Activated CD4-positive, alpha-beta T cell treated with anti-CD3 and anti-CD28 coated beads, Interleukin-2, amount 50 U/mL, for 4 hours (primary cell): ENCODE measurements at places on chromosomes 3 and 15.

- no peak for DNase-seq
These were observed 50.3 kb downstream of the FILIP1L start for GRCh38 chr3:100063929-100064461.

GRCh38 chr3:46449755-46450552, 14.8 kb downstream of the LTF start:
- no peak for DNase-seq

DNA sequence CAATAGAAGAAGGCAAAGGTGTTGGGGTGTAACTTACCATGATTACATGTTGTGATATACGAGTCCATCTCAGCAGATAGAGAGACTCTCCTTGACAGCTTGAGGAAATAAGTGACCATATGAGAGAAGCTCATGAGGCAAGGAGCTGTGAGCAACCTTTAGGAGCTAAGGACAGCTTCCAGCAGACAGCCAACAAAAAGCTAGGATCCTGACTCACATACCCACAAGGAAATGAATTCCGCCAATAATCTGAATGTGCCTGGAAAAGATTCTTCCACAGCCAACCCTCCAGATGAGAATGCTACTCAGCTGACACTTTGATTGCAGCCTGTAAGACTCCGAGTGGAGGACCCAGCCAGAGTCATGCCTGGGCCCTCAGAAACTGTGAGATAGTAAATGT, 339.6 kb upstream of the TPRG1 start:
- DNase-seq = no peak

DNA sequence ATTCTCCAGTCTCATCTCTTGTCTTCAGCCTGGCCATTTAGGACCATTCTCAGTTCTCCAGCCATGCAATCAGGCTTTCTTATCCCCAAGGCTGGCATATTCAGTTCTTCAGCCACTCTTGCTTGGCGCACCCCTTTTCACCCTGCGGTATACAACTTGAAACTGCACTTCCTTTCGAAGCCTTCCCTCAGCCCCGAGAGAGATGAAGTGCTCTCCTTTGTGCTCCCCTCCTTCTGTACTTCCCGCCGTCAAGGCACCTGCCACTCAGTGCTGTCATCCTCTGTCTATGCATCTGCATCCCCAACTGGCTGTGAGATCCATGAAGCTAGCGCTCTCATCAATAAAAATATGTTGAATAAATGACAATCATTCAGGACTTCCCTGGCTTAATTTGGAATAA, 45.7 kb downstream of the MORC1 start:
- DNase-seq = no peak

DNA sequence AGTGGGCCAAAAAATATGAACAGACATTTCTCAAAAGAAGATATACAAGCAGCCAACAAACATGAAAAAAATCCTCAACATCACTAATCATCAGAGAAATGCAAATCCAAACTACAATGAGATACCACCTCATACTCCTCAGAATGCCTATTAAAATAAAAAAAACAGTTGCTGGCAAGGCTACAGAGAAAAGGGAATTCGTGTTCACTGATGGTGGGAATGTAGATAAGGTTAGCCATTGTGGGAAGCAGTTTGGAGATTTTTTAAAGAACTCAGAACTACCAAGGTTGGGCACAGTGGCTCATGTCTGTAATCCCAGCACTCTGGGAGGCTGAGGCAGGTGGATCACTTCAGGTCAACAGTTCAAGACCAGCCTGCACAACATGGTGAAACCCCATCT, 27.8 kb upstream of the C15orf40 start:
- no peak for DNase-seq

GRCh38 chr15:62869116-62869515, 173.4 kb upstream of the TPM1 start:
- DNase-seq = no peak

DNA sequence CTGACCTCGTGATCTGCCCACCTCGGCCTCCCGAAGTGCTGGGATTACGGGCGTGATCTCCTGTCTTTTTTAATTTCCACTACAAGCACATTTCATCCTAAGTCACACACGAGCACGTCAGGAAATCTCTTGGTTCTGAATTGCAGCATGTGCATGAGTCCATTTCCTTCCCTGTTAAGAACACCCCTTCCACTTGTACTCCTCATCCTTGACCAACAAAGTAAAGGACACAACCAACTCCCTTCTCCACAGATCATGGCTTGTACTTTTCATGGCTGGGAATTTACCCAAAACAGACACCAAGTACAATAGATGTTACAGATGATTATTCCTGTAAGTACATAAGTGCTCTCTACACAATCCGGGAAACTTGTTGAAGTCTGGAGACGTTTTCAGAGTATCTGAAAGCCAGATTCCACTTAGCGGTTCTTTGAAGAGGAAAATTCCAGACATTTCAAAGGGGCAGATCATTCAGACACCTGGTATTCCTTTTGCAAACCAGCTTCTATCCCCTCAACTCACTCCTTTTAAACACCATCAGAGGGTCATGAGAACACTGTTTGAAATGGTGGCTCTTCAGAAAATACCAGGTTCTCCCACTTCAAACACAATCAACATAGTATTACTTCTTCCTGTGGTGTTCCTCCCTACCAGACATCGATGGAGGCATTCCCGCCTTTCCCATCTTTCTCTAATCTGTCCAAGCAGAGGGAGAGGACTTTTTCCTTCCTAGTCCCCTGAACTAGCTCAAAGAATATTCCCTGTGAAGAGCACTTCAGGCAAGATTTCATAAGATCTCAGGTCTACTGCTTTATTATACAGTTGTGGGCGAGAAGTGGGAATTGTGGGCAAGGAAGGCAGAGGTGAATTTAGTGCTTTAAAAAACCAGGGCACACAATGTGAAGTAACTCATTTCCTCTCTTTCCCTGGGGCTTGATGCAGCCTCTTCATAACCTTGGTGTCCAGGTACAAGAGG, 80.1 kb upstream of the TSC22D2 start:
- no peak for DNase-seq

DNA sequence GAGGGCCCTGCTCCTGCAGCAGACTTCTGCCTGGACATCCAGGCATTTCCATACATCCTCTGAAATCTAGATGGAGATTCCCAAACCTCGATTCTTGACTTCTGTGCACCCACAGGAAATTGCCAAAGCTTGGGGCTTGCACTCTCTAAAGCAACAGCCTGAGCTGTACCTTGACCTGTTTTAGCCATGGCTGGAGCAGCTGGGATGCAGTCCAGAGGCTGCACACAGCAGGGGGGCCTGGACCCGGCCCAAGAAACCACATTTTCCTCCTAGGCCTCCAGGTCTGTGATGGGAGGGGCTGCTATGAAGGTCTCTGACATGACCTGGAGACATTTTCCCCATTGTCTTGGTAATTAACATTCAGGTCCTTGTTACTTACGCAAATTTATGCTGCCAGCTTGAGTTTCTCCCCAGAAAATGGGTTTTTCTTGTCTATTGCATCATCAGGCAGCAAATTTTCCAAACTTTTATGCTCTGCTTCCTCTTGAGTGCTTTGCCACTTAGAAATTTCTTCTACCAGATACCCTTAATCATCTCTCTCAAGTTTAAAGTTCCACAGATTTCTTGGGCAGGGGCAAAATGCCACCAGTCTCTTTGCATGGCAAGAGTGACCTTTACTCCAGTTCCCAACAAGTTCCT, 11.8 kb upstream of the MYO5A start:
- no peak for DNase-seq

- DNase-seq = no peak
These were observed 728.8 kb downstream of the NR2F2 start for GRCh38 chr15:97059281-97059680.

DNA sequence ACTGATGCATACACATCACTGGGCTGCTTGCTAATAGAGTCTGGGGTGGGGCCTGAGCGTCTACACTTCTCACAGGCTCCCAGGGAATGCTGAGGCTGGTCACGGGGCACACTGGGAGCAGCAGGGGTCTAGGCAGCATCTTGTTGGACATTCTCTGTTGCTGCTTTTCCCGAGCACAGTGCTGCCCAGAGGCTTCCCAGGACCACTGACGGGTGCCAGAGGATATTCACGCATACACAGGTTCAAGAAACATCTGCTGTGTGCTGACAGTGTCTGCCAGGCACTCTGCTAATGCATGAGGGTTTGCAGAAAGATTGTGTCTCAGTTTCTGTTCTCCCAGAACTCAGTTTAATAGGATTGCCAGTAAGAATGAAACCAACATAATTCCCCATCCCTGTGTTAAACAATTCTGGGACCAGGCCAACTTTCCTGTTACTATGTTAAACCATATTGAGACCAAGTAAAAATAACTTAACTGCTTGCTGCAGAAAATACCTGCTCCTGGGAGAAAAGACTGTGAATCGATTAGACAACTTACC, 23.9 kb upstream of the BCL2L10 start:
- no peak for DNase-seq

- DNase-seq = no peak
These were observed 42.9 kb downstream of the EAF1 start for GRCh38 chr3:15470261-15470660.

DNA sequence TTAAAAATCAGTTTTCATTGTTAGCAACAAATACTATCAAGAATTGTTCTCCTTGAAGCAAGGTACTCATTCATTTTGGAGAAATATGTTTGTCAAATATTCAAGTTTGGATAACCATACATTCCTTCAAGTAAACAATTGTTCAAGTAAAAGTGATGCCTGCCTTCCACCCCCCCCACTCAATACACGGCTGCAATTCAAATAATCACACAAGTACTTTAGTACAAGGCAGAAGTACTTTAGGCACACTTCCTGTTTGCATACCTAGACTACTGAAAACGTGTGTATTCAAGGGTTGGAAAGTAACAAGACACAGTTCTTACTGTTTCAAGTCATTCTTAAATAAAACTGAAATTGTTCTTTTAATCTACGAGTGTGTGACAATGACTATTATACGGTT, 45.4 kb downstream of the TJP1 start:
- no peak for DNase-seq

GRCh38 chr3:63900010-63900409, 12.2 kb downstream of the SCAANT1 start:
- no peak for DNase-seq

DNA sequence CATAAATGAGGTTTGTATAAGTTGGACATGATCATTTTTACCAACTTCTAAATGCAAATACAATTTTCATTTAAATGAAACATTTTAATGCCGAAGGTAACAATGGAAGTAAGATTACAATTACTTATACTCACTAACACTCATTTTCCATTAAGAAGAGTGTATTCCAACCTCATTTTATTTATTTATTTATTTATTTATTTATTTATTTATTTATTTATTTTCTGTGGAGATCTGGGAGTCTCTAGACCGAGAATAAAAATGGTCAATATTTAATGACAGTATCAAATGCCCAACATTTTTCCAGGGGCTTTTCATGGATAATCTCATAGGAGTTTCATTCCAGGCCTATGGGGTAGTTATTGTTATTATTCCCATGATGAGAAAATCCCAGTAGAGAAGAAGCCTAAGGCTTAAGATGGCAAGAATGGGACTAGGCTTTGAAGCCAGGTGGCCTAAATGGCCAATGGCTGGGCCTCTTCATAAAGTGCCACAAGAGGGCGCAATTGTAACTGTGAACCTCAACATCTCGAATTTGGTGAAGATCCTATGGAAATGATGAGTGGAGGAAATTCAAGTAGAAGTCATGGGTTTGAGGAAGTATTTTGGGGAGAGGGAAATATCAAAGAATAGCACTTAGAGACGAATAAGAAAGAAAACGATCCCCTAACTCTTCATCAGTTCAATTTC, 21.3 kb downstream of the VGLL3 start:
- no peak for DNase-seq

DNA sequence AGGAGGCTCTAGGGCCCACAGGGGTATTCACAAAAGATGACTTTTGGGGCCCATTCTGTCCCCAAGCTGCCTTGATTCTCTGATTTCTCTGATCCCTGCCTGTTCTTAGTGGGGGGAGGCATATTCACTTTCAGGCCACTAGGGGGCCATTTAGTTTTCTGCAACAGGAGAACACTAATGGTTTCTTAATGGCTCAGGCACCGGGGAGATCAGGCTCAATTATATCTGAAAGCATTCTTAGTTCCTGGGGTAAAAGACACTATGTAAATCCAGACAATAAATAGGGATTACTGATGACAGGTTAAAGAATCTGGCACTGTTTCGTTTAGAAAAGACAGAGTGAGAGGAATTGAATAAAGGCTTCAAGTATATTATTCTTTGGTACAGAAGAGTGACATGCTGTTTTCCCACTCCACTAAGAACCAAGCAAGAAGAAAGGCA, 2.5 kb upstream of the INAFM2 start:
- peak; percentile 48 for DNase-seq

DNA sequence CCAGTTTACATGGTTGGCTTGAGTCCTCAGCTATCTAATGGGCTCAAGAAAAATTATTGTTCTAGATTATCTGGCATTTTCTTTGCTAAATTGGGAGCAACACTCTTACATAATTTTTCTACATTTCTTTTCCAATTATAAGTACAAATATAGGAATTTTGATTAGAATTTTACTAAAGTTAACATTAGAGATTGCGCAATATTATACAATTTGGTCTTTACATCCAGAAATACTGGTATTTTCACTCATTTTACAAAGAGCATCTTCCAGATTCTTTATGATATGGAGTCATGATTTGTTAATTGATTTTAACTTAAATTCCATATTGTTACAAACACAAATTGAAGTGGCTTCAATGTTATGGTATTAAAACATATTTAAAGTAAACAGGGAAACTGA, 19.7 kb upstream of the GOLGB1 start:
- DNase-seq = no peak

- no peak for DNase-seq
These were observed 130.6 kb downstream of the TCF12 start for GRCh38 chr15:57048930-57049549.

- peak; percentile 54 for DNase-seq
These were observed 68.4 kb upstream of the CHRNB4 start for GRCh38 chr15:78709263-78709882.

DNA sequence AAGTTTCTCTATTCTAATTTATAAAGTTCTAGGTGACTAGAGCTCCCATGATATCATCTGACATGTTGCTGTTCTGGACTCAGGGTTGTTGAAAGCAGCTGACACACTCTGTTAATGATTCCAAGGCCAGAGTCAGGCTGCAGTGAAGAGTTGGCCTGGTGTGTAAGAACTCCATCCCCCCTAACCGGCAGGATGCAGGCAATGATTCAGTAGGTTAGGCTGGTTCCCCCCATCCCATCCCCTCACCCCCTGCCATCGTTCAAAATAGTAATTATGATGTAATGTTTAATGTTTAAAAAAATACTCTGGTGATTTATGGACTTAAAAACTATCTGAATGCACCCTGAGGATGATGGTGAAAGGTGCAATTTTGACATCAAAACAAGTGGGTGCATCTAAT, 4.6 kb upstream of the TRIM71 start:
- no peak for DNase-seq

GRCh38 chr3:181417748-181418147, 294.0 kb upstream of the SOX2 start:
- no peak for DNase-seq
